Smooth muscle cell of the umbilical artery (primary cell): ENCODE measurements at places on chromosomes 1 and 21. TPM values are rescaled to one million over a fixed set of nuclear protein-coding genes. Genes with fewer than 3 reads are reported as not detected.

HES3 gene
- total RNA-seq: not detected in 2 replicates

PDPN gene
- total RNA-seq: 0.30 TPM in 1 of 2 replicates, not detected in the other

MROH9 gene
- under 0.01 TPM in 1 of 2 replicates, not detected in the other for total RNA-seq

LIX1L gene
- total RNA-seq: 13.4 and 21.3 TPM in 2 replicates

HAO2 gene
- total RNA-seq: not detected in 2 replicates

MLLT11 gene
- 12.5 and 16.1 TPM in 2 replicates for total RNA-seq

PDE4B gene
- total RNA-seq: 7.6 and 15.1 TPM in 2 replicates

NES gene
- total RNA-seq: 5.0 and 21.8 TPM in 2 replicates

CYYR1 gene
- total RNA-seq: 0.28 and 0.30 TPM in 2 replicates

SPOCD1 gene
- 47.8 and 99.9 TPM in 2 replicates for total RNA-seq

ALX3 gene
- total RNA-seq: not detected in 2 replicates

HSD3B1 gene
- total RNA-seq: not detected in 2 replicates

MATN1 gene
- under 0.01 and 0.18 TPM in 2 replicates for total RNA-seq

FMO1 gene
- total RNA-seq: not detected in 2 replicates

SPRR1A gene
- total RNA-seq: not detected in 2 replicates

USH2A gene
- total RNA-seq: not detected in 2 replicates

TNFRSF18 gene
- total RNA-seq: not detected in 2 replicates

BLACAT1 gene
- total RNA-seq: not detected in 2 replicates

SELP gene
- not detected in 2 replicates for total RNA-seq

SLAMF7 gene
- total RNA-seq: not detected in 2 replicates

KIF14 gene
- 0.89 and 8.8 TPM in 2 replicates for total RNA-seq

JTB gene
- total RNA-seq: 106 and 178 TPM in 2 replicates

KRTAP10-10 gene
- not detected in 2 replicates for total RNA-seq

PCBP3 gene
- total RNA-seq: 0.05 and 0.30 TPM in 2 replicates

SPRR2A gene
- total RNA-seq: not detected in 2 replicates

PTP4A2 gene
- total RNA-seq: 332 and 383 TPM in 2 replicates

TNNI3K gene
- 0.59 TPM in 1 of 2 replicates, not detected in the other for total RNA-seq

AGMAT gene
- 1.5 and 2.0 TPM in 2 replicates for total RNA-seq

CRNN gene
- total RNA-seq: not detected in 2 replicates

C1orf141 gene
- total RNA-seq: not detected in 2 replicates

LORICRIN gene
- not detected in 2 replicates for total RNA-seq

HTR6 gene
- total RNA-seq: not detected in 2 replicates

KLF18 gene
- not detected in 2 replicates for total RNA-seq

NT5C1A gene
- not detected in 2 replicates for total RNA-seq

CRYAA gene
- not detected in 2 replicates for total RNA-seq

SDHC gene
- total RNA-seq: 32.7 and 38.2 TPM in 2 replicates
